ENCODE measurements at places on chromosomes 3 and 15. TPM values are rescaled to one million over a fixed set of nuclear protein-coding genes. Genes with fewer than 3 reads are reported as not detected.

- no peak for DNase-seq
- no peak overlapping the region for H3K27ac ChIP-seq
- peaks cover 41% of the 10 kb centered on the region for H3K4me1 ChIP-seq
Measured at GRCh38 chr3:23804441-23805209, 1.1 kb upstream of the UBE2E1 start.

- H3K4me1 ChIP-seq: peaks cover 9% of the 10 kb centered on the region
- no peak overlapping the region for H3K4me3 ChIP-seq
- peaks cover 10% of the 10 kb centered on the region for H3K36me3 ChIP-seq
- no peak for DNase-seq
- H3K27ac ChIP-seq: no peak overlapping the region
Measured at GRCh38 chr3:42182555-42182954, 83.4 kb downstream of the CCK start.

CNTN4 gene
- total RNA-seq: not detected

GRCh38 chr3:165159760-165160421, 36.3 kb downstream of the SLITRK3 start:
- no peak for DNase-seq
- H3K27me3 ChIP-seq: no peaks in the 10 kb centered on the region
- no peak overlapping the region for H3K27ac ChIP-seq
- H3K36me3 ChIP-seq: no peaks in the 10 kb centered on the region
- H3K4me1 ChIP-seq: no peaks in the 10 kb centered on the region

- no peak for DNase-seq
- no peak overlapping the region for H3K27ac ChIP-seq
- H3K4me1 ChIP-seq: no peaks in the 10 kb centered on the region
- H3K36me3 ChIP-seq: no peaks in the 10 kb centered on the region
- H3K27me3 ChIP-seq: no peaks in the 10 kb centered on the region
Measured at GRCh38 chr3:182094321-182094720, 382.6 kb downstream of the SOX2 start.

CHAC1 gene
- total RNA-seq: 12.4 TPM

Measured in activated T-helper 1 cell treated with anti-CD3 and anti-CD28 coated beads, Interleukin-12 subunit alpha, Interleukin-12 subunit beta, Interleukin-2, Interleukin-4 antibody, amounts not matched to agents 30 ng/mL and 10 ng/mL and 1 ng/mL, durations not matched to agents 14 hours and 24 hours and 36 hours (primary cell).